Astrocyte of the spinal cord (primary cell): ENCODE measurements at places on chromosomes 1 and 21.

DNA sequence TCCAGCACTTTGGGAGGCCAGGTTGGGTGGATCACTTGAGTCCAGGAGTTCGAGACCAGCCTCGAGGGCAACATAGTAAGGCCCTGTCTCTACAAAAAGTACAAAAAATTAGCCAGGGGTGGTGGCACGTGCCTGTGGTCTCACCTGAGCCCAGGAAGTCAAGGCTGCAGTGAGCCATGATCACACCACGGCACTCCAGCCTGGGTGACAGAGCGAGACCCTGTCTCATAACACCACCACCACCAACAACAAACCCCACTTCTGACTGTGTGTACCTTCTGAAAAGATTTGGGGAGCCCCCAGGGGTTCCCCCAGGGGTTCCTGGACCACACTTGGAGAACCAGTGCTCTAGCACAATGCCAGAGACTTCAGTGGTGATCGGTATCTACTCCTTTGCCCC is 29.9 kb downstream of the NUAK2 start:
- no peak for DNase-seq

DNA sequence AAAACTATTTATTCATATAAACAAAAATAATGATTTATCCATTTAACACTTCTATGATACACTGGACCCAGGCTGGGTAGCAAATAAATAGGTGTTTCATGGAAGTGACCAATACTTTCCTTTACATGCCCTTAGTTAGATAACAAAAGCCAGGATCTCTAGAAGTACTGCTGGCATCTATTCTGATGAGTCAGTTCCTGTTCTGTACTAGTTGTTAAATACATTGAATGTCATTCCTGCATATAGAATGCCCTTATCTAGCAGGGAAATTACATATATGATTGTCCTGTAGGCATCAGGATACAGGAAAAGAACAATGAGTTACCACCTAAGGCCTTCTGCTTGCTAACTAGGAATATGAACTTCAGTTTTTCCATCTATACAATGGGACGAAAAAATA is 130.8 kb downstream of the HFM1 start:
- peak; percentile 11 for DNase-seq

DNA sequence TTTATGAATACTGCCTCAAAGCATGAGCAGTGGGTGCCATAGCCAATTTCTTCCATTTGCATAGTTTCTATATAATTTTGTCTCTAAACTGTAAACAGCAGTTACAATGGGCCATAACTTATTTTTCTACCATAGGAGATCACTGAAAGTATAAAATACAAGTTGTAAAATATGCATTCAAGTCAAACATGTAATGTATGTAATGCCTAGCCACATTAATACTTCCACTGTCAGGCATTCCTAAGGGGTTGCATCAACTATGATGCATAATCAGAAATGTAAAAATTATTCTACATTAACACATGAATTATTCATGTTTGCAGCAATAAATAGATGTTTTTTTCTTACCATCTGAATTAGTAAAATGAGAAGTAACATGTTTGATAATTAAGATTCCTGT is 560.3 kb upstream of the ZP4 start:
- DNase-seq = no peak

DNA sequence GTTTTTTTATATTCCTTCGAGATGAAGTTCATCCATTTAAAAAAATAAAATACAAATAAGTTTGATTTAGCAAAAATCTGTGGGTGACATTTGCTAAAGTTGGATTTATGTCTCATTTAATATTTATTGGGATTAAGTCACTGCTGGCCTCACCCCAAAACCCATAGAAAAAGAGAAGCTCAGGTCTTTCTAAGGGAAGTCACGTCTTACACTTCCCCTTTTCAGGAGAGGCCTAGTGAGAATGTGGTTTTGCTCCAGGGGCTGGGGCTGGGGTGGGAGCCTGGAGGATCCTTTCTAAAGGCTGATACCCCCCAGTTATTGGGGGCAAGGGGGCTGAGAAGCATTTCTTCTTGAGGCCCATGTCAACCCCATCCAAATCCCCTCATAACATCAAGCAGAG is 300.3 kb downstream of the DSCAM start:
- no peak for DNase-seq

DNA sequence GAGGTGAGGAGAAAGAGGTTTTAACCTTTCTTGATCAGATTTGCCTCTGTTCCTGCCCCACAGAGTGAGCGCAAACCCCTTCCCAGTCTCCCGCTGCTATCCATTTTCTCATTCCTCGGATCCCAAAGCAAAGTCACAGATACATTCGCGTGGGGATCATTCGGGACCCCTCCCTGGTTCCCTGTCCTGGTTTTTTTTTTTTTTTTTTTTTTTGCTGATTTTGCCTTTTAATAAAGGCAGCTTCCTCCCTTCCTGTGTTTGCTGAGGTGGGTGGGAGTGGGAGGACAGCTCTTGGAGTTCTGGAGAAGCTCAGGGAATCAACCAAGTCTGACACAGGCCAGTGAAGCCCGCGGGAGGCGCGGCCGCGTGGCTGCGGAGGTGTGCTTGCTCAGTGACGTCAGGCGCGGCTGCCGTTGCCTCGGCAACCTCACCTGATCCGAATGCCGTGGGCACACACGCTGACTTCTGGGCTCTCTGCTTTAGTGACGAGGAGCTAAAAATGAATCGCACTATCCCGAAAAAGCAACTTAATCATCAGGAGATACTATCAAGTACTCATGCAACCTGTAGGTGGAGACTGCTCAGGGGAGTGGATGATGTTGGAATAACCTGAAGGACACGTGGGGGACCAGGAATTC is 106.4 kb downstream of the TBX19 start:
- peak; percentile 11 for DNase-seq

- no peak for DNase-seq
These were observed 220.7 kb upstream of the VAMP3 start for GRCh38 chr1:7550261-7550865.

DNA sequence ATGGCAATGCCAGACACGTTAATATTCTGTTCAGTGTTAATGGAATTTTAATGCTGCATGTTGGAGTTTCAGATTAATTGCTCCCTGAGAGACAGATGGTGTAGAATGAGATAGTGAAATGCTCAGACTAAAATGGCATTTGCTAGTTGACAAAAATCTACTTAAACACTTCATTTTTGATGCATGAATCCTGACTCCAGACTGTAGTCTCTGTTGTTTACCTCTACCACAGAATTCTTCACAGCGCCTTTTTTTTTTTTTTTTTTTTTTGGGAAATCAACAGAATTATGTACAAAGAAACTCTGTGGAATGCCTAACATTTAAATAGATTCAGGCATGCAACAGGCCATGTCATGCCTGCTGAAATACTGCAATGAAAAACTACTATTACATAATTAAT is 111.3 kb downstream of the PLPPR5 start:
- DNase-seq = no peak

DNA sequence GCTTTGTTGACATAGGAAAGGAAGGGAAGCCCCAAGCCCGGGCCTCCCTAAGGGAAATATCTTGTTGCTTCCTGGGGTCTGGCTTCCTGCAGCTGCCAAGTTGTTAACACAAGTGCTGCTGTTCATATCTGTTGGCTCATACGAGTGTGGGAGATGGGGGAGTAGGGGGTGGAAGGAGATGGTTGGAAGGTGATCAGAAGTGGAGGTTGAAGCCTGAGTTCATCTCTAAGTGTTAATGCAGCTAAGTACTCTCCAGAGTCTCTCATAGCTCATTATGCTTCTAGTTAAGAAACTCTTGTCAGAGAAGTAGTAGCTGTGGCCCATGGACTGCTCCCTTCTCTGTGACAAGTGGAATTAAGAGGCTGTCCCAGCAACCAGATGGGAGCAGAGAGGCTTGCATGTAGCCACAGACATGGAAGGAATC is 319.2 kb upstream of the SPAG17 start:
- DNase-seq = no peak

GRCh38 chr1:212643877-212644276 is 35.3 kb downstream of the ATF3 start:
- DNase-seq = no peak

DNA sequence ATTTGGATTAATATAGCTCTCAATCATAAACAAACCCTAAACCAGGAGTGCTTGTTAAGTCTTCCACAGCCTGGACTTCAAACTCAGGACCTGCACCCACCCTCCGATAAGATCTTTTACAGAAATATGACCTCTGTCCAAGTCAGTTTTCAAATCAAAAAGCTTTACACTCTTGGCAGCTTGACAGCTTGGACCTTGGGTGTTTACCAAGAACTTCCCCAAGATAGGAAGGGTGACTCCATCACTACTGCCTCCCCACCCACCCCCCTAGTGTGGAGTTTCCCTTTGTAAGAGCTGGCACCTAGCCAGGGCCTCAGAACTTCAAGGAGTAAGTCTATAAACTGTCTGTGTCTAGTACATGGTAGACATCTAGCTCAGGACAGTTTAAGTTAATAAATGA is 9.6 kb downstream of the BCAR3 start:
- peak; percentile 87 for DNase-seq

DNA sequence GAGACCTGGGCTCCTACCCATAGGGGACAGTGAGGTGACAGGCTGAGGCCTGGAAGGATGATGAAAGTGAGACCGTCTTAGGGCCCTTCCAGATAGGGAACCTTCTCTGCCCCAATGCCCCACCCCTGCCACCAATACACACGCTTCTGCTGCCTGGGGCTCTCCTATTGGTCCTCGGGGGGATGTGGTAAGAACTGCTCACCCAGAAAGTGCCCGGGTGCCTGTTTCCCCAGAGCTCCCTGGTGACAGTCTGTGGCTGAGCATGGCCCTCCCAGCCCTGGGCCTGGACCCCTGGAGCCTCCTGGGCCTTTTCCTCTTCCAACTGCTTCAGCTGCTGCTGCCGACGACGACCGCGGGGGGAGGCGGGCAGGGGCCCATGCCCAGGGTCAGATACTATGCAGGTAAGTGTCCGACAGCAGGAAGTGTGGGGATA is 948 bp downstream of the SEMA4A start:
- no peak for DNase-seq

- peak; percentile 48 for DNase-seq
These were observed 5.9 kb upstream of the MYOM3 start for GRCh38 chr1:24117722-24118409.

DNA sequence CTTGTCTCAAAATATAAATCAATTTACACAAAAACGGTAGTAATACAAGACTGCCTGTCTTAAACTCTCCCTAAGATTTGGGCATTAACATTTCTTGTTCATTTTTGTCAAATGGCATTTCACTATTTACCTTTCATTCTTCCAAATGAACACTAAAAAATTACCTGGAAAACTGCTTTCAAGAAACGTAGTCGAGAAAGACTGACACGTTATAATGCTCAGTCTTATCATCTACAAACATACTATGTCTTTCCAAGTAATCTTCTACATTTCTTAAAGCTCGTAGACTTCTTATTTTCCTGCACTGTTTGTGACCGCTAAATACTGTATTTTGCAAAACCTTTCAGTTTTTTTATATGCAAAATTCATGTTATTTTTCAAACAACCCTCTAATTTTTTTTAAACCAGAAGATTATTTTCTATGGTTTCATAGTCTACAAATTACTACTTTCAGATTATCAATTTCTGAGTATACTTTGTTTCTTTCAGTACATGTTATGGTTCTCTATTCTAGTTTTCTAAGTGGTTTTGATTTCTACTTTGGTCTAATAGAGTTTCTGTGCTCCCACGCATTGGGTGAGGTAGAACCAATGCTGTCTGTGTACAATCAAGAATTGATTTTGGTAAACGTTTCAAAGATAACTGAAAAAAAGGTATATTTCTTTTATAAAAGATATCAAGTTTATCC is 336.4 kb downstream of the SMYD3 start:
- DNase-seq = no peak

DNA sequence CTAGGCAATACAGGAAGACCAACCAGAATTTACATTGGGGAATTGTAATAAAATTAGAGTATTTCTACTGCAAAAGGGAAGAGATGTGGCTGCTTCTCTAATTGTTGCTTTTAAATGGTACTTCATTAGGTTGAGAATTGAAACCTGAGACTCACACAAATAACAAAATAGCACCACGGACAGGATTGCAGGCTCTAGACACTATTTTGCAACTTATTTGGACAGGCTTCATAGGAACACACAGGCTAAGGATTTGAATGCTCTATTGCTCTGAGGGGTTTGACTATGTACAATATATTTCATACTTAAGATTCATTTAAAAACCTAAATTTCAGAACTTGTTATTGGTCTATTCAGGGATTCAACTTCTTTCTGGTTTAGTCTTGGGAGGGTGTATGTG is 79.6 kb downstream of the ATP1B1 start:
- no peak for DNase-seq

- DNase-seq = no peak
These were observed 360.0 kb downstream of the HHAT start for GRCh38 chr1:210688512-210689234.

- no peak for DNase-seq
These were observed 327.7 kb upstream of the KAZN start for GRCh38 chr1:14270821-14271220.

DNA sequence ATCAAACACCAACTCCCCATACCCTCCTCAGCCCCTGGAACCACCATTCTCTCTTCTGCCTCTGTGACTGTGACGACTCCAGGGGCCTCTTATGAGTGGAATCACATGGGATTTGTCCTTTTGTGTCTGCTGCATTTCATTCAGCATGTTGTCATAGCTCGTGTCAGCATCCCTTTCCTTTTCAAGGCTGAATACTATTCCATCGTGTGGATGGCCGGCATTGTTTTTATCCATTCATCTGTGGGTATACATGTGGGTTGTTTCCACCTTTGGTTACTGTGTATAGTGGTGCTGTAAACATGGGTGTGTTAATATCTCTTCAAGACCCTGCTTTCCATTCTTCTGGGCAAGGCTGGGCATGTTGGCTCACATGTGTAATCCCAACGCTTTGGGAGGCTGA is 17.1 kb upstream of the OBSCN start:
- DNase-seq = no peak

DNA sequence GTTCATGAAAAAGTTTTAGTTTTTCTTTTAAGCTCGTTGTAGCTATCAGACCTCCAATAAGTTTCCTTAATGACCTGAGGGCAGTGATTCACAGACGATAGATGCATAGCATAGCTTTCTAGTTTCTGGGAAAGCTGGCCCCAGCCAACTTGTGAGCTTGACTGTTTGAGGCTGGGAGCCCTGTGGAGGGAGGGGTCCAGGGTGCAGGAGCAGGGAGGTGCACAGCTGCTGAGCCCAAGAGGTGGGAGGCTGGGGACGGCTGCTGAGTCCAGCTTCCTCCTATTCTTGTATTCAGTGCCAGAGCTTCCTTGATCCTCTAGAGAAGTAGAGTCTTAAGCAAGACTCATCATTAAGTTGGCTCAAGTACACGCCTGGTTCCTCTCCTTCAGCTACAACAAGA is 11.0 kb upstream of the AVPR1B start:
- DNase-seq = no peak
